Spleen (tissue), 13 donors: ENCODE measurements at places on chromosomes 7 and 10.

DNA sequence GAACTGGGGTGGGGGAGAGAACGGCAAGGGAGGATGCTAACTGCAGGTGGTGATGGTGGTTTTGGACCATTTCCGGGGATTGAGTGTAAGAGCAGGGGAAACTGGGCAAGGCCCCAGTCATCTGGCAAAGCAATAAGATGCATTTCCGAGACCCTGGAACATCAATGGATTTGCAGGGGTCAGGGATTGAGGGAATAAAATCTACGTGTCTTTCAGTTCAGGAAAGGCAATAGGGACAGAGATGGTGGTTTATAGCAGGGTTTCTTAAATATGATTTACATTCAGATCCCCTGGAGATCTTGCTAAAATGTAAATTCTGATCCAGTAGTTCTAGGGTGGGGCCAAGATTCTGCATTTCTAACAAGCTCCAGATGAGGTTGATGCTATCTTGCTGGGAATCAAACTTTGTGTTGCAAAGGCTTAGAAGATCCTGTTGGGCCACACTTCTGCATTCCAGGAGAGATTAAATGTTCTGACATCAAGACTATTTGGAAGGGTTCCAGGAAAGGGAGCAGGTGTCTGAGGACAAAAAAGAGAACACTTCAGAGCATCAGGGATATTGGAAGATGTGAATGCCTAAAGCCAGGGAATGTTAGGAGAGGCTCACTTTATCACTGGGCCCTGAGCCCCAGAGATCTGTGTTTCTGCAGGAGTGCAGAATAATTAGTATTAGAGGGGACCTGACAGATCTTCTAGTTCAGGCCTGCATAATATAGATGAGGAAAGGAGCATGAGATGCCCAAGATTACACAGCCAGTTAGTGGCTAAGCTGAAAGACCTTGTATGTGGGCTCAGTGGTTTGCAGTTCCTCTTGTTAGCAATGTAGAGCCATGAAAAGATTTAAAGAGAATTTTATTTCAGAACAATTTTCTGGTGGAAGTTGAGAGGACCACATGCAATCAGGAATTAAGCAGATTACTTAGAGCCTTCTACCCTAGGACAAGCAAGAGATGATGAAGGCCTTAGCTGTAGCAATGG lies 32.4 kb downstream of the BLNK start:
- DNase-seq = no peak

GRCh38 chr10:48523820-48524758 lies 80.8 kb downstream of the ARHGAP22 start:
- DNase-seq = peak; percentile 62

GRCh38 chr10:110822712-110823311 lies 48.9 kb upstream of the PDCD4 start:
- DNase-seq = no peak

GRCh38 chr10:29063806-29064644 lies 224.8 kb upstream of the LYZL1 start:
- no peak for DNase-seq

DNA sequence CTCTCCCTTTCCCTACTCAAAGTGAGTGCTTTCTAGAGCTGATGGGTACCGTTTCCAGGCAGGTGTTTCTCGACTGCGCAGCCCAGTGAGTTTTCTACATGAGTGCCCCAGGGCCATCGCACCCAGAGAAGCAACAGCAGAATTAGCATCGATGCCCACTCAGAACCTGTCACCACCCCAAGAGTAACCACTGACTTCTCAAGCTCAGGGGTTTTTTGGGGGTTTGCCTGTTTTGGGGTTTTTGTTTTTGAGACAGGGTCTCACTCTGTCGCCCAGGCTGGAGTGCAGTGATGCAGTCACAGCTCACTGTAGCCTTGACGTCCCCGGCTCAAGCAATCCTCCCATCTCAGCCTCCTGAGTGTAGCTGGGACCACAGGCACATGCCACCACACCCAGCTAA lies 25.7 kb downstream of the SNX8 start:
- DNase-seq = no peak

GRCh38 chr10:122981066-122981464 lies 864 bp downstream of the PSTK start:
- no peak for DNase-seq

- peak; percentile 38 for DNase-seq
These were observed 92.2 kb upstream of the LRRC4 start for GRCh38 chr7:128123291-128124037.

DNA sequence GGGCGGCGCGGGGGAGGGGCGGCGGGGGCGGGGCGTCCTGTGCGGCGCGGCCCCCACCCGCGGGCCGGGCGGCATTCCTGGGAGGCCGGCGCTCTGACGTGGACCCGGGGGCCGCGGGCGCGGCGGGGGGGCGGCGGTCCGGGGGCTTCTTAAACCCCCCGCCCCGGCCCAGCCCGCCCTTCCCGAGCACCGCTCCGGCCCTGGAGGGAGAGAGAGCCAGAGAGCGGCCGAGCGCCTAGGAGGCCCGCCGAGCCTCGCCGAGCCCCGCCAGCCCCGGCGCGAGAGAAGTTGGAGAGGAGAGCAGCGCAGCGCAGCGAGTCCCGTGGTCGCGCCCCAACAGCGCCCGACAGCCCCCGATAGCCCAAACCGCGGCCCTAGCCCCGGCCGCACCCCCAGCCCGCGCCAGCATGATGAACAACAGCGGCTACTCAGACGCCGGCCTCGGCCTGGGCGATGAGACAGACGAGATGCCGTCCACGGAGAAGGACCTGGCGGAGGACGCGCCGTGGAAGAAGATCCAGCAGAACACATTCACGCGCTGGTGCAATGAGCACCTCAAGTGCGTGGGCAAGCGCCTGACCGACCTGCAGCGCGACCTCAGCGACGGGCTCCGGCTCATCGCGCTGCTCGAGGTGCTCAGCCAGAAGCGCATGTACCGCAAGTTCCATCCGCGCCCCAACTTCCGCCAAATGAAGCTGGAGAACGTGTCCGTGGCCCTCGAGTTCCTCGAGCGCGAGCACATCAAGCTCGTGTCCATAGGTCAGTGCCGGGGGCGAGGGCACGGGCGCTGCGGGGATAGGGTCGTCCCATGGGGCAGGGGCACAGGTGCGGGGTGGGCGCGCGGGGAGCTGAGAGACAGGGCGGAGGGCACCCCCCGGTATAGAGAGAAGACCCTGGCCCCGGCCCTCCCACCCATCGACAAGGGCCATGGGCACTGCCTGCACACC lies at the start of gene FLNC:
FLNC (plus strand) TSS at position 176 of the 947 bp plus-strand sequence; CDS start at position 408, 232 bp downstream.
- DNase-seq = peak; percentile 85

DNA sequence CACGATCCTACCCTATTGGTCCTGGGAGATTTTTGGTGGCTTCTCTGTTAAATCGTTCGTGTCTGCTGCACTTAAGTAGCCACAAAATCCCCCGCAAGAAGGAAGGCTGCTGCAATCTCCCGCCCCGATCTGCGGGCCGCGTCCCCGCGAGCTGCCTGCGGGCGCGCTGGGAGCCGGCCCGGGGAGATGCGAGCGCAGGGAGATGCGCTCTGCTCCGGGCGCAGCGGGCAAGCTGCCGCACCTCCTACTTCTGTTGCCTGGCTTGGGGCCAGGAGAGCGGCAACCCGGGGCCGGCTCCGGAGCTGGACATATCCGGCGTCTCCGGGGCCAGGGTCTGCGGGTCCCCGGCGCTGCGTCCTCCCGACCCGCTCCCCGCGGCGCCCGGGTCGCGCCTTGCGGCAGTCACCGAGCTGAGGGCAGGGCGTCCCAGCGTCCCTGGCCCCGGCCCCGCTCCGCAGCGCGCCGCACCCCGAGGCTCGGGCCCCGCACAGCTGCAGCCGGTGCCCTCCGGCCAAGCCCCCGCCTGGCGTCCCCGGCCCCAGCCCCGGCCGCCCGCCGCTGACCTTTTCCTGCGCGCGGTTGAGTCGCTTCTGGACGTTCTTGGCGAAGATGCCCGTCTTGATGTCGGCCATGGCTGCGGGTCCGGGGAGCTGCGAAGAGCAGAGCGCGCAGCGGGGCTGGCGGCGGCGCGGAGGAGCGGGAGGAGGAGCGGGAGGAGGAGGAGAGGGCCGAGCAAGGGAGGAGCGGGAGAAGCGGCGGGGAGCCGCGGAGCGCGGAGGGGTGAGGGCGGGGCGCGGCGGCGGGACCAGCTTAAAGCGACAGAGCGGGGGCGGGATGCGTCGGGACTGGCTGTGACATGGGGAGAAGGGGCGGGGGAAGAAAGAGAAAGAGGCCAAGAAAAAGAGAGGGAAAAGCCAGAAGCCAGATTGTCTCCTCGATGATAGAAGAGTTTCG lies at the start of gene AMPH:
AMPH (minus strand) TSS at position 654 of the 954 bp plus-strand sequence; CDS start at position 632, 22 bp downstream.
- DNase-seq = peak; percentile 77
